Suppressor macrophage (primary cell): ENCODE measurements at places on chromosomes 12 and 14.

DNA sequence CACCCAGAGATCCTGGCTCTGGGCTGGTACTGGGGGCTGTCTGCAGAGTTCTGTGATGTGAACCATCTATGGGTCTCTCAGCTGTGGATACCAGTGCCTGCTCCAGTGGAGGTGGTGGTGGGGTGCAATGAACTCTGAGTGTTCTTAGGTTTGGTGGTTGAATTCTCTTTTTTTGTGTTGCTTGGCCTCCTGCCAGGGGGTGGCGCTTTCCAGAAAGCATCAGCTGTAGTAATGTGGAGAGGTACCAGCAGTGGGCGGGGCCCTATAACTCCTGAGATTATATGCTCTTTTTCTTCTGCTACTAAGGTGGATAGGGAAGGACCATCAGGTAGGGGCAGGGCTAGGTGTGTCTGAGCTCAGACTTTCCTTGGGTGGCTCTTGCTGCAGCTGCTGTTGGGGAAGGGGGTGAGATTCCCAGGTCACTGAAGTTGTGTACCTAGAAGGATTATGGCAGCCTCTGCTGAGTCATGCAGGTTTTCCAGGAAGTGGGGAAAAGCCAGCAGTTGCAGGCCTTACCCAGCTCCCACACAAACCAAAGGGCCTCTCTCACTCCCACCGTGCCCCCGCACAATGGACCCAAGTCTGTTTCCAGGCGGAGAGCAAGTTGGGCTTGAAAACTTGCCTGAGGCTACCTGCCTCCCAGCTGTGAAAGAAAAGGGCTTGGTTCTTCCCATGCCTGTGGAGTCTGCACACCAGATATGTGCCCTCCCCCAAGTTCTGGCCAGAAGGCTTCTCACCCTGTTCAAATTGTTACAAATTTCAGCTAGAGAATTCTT is 18.6 kb downstream of the CCER1 start:
- no peak for DNase-seq

DNA sequence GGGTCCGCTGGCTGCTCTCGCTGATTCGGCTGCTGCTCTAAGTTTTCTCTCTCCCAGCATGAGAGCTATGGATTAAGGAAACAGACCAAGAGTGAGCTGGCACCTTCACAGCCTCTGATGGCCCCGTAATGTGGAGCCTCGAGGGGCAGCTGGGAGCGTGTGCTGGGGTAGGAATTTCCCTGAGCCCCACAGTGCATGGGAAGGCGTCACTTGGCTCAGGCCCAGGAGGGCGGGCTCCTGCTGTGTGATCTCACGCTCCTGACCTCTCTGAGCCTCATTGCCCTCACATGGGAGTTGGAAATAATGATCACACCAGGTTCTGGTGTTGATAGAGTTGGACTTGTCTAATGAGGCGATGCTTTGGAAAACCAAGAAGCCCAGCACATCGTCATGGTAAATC is 238.6 kb upstream of the CRY1 start:
- no peak for DNase-seq

GRCh38 chr12:58918469-58918844 is 1.8 kb downstream of the LRIG3 start:
- no peak for DNase-seq

GRCh38 chr14:95265106-95266094 is 54.3 kb downstream of the CLMN start:
- peak; percentile 80 for DNase-seq

- no peak for DNase-seq
These were observed 867.2 kb downstream of the BCL11B start for GRCh38 chr14:98404811-98405210.

DNA sequence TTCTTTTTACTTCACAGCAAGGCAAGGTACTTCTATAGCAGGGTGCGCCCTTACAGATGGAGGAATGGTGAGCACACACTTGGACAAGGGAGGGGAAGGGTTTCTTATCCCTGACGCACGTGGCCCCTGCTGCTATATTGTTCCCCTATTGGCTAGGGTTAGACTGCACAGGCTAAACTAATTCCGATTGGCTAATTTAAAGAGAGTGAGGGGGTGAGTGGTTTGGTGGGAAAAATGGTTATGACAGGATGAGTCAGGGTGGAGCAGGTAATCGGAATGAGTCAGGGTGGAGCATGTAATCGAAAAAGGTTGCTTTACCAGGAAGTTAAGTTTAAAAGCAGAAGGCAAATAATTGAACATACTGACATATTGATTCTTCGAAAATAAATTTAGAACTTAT is 23.7 kb upstream of the RAB21 start:
- DNase-seq = no peak

DNA sequence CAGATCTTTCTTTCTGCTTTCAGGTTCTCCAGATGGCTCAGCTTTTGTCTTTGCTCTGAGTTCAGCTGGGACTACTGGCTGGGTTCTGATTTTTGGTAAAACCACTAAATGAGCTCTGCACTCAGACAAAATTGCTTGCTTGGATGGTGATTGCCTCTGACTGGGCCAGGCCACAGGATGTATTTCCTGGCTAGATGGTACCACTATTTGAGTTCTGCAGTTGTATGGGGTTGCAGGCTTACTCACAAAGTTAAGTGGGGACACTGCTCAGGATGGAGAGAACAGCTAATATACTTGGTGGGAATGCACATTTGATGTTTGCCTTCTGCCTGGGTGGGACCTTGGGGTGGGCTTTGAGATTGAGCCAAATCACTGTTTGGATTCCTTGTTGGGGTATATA is 14.0 kb upstream of the OR4Q3 start:
- no peak for DNase-seq

GRCh38 chr14:75022655-75023054 is 19.9 kb downstream of the EIF2B2 start:
- DNase-seq = peak; percentile 33

DNA sequence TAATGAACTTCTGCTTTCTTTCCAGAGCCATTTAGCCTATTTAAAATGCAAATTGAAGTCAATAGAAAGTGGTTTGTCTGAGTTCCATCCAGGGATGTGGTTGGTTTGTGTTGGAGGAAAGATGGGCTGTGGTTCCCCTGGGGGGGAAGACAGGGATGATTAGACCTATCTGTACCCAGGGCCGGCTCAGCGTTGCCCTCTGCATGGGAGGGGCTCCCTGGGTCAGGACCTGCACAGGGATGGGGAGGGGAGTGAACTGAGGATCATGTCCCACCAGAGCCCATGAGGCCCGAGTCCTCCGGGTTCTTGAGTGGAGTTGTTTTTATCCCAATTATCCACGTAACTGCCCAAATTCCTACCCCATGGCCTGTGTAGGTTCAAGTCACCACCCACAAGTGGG is 76.9 kb upstream of the SFSWAP start:
- DNase-seq = no peak

GRCh38 chr12:118034429-118035189 is 18.1 kb downstream of the RFC5 start:
- no peak for DNase-seq

GRCh38 chr12:105644770-105645169 is 314.3 kb downstream of the C12orf75 start:
- DNase-seq = no peak

GRCh38 chr12:14418451-14418890 is 53.0 kb downstream of the ATF7IP start:
- DNase-seq = peak; percentile 29

DNA sequence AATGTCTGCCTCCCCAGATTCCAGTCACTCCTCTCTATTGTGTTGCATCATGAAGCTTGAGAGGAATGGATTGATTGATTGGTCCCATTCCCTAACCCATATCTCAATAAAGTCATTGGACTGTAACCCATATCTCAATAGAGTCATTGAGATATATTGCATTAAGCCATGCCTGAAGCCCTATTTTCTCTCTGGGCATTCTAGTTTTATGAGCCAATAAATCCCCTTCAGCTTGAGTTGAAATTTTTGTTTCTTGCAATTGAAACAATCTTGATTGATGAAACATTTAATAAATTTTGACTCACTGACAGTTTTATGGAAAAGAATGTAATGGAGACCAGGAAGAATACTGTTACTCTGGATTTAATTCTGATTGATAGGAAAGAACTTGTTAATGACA is 20.8 kb upstream of the OR4E1 start:
- no peak for DNase-seq
